Right atrium auricular region (tissue), 2 donors: ENCODE measurements at places on chromosomes 1 and 21.

DNA sequence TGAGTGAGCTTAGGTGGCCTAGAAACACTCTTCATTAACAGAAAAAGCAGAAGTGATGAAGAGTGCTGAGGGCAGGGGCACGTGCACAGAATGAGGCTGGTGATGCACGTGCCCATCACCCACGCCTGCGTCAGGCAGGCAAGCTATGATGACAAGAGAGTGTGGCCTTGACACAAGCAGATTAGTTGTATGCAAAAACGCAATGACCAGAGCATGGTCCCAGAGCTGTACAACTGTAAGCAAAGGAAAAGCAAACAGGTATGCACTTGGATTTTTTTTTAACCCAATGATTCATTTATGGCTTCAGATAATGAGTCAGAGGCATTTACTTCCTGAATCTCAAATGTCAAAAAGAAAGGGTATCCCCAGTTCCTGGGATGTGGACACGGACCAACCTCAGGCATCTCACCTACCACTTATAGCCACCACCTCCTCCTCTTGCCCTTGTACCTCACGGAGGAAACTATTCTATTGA lies 9.1 kb upstream of the TMEM61 start:
- no peak for DNase-seq

DNA sequence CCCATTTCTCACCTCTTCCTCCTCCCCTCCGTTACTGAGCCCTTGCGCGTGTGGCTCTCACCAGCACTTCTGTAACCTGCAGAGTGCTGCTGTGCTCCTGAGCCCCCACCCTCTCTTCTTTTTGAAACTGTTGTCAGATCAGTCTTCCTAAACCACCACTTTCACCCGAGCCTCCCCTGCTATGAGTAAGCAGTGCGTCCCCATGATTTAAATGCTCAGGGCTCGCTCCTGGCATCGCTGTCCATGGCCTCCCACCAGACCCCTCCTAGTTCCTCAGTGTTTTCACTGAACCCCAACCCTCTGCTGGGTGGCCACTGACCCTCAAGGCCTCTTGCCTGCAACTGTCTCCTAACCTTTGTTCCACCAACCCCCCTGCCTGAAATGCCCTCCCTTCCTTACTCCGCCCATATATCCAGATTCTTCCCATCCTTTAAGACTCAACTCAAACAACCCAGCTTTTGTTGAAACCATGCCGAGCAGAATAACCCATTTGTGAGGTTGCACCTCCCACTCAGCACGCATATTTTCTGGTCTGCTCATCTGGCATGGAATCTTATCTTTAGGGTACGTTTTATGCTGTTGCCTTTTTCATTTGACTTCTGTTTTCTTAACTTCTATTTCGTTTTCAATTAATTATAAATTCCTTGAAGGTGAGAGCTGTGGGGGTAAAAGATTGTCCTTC lies 64.5 kb upstream of the FAM3B start:
- DNase-seq = no peak

- peak; percentile 52 for DNase-seq
Observed at GRCh38 chr1:58908561-58909560, 125.0 kb upstream of the JUN start.

DNA sequence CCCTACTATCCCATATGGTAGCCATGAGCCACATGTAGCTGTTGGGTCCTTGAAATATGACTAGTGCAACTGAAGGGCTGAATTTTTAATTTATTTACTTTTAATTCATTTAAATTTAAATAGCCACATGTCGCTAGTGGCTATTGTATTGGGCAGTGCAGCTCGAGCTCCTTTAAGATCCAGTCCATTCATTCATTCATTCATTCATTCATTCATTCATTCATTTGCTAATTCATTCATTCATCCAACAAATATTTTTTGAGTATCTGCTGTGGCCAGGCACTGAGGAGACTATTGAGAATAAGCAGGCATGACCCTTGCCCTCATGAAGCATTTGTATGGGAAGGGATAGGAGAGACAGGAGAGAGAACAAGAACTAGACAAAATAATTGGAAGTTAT lies 29.5 kb upstream of the ACOT11 start:
- DNase-seq = no peak

GRCh38 chr1:40985875-40986274 lies 6.4 kb downstream of the CTPS1 start:
- no peak for DNase-seq

GRCh38 chr1:3070644-3071564 lies 1.9 kb downstream of the PRDM16 start:
- no peak for DNase-seq

DNA sequence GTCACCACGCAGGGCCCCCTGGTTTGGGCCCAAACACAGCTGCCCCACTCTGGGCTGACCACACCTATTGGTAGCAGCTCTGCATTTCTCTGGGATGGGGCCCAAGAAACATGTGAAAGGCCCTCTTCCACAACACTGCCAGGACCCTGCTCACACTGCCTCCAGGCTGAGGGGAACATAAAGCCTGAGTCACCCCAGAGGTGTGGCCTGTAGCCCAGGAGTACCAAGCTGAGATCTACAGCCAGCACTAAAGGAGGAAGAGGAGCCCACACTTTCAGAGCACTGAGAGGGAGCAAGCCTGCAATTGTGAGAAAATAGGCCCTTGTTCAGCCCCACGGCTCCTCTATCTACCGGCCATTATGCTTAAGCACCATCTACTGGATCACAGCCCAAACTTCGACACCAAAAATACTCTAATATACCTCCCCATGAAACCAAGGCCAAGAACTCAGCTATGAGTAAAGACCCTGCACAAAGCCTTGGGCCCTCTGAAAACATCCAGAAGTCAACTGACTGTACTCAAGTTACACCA lies 14.4 kb upstream of the OR2T10 start:
- DNase-seq = no peak

DNA sequence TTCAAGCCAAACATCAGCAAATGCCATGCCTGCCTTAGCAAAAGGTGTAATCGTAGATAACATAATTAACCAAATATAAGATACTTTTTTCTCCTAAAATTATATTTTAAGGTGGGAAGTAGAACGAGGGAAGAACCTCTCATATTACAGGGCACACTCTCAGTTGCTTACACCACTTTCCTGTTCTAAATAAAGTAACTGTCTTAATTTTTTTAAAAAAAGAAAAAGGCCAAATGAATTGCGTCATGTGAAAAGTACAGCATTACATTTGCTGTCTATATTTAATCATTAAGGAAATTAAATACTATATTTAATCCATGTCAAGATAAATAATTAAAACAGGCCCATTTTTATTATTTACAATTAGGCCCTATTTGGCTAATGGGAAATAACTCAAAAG lies 23.7 kb downstream of the JAK1 start:
- no peak for DNase-seq

- no peak for DNase-seq
Observed at GRCh38 chr1:42453386-42453785, 2.4 kb downstream of the ZMYND12 start.

DNA sequence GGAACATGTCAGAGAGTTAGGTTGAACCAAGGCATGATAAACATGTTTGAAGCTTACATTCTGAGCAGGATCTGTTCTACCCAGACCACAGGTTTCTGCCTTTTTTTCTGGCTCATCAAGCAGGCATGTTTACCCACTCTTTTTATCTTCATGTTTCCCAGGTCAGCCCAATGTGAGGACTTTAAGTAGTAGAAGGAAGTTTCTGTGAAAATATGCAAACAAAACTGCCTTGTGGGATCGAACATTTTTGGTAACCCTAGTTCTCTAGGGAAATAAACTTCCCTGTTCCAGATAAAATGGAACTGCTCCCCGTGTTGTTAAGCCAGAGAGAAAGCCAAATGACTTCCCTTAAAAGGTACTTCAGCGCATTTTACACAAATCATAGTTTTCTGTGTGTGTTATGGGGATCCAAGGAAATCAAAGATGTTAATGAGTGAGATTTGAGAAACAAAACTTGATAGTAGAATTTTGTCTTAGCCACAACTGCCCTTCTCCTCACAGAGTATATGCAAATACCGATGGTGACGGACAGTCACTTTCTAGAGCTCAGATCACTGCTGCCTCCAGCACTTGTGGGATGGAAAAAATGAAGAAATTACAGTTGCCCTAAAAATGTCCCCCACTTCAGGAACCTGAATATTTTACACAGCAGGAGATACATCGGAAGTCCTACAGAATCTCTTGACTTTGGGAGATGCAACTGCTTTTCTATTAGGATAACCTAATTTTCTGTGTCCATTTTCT lies 765 bp upstream of the HIPK1 start:
- no peak for DNase-seq

DNA sequence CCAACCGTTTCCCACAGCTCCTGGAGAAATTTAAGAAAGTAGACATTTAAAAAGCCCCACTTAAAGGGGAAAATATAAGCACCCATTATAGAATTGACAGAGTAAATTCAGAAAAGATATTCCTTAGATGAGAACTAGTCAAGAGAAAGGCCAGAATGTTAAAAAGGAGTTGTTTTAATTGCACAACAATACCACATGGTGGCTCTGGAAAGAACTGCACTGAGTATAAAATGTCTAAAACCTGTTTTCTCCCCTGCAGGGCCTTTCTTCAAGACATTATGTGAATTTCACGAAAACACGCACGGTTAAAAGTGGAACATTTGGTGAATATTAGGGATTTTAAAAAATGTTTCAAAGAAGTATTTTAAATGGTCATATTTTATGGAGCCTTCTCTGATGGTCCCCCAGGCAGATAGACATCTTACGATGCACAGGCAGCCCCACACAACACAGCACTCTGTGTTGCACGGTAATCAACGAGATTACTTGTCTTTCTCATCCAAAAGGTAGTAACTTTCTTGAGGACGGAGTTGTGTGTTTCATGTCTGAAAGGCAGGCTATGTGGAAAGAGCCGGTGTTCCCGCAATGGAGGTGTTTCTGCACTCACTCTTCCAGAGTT lies 101.9 kb downstream of the PRRX1 start:
- no peak for DNase-seq

GRCh38 chr21:14826630-14827029 lies 238.2 kb downstream of the NRIP1 start:
- no peak for DNase-seq

DNA sequence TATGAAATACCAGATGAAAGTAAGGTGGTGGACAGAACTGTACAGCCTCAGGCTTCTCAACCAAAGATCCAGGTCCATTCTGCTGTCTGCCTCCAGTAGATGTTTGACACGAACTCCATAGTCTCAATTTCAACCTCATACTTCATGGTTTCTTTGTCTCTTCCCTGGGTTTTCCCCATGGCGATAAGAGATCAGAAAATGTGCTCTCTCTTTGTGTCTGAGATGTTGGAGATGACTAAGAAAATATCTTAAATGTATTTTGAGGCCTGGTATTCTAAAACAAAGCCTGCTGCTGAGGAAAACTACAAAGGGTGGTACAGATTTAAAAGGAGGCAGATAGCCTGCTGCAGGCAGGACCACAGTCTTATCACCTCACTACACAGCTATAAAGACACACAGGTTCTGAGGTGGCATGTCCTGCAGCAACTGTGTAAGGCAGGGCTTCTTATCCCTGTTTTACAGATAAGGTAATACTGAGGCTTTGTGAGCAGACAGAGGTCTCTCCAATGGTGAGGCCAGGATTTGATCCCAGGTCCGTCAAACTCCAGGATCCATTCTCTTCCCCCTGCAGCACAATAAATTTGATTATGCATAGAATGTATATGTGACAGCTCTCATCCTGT lies 40.0 kb upstream of the CACNA1E start:
- DNase-seq = no peak

GRCh38 chr1:155316922-155317321 lies 3.8 kb upstream of the RUSC1 start:
- DNase-seq = no peak

DNA sequence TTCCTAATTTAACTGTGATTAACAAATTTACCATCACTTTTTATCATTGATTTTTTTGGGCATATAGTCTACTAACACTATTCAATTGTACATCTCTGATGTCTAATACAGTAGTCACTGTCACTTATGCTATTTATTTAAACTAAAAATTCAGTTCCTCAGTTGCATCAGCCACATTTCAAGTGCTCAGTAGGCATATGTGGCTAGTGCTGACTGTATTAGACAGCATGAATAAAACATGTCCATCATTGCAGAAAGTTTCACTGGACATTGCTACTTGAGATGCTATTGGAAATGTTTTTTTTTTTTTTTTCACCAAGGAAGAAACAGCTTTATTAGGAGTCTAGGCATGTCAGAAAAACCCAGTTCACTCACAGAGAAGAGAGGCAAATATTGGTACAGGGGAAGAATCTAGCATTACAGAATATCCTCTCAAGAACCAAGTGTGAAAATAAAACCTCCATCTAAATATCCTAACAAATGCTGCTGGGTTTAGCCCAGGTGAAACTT lies 108.1 kb upstream of the GNG4 start:
- DNase-seq = no peak

GRCh38 chr1:203479646-203480045 lies 4.0 kb downstream of the PRELP start:
- DNase-seq = no peak

DNA sequence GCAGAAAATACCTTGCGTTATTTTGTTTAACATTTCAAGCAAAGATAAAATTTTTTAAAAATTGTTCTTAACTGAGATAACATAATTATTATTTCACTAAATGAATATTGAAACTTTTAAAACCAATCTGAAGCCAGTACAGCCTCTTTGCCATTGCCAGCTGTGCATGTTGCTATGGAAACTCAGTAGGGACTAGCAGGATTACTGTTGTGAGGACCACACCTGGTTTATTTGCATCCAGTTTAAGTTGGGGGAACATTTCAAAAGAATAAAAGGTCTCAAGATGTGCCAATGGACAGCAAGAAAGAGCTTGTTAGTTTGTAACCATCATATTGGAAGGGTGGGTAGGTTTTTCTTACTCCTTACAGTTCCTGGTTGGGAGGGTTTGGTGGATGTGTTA lies 80.7 kb downstream of the POU2F1 start:
- no peak for DNase-seq

DNA sequence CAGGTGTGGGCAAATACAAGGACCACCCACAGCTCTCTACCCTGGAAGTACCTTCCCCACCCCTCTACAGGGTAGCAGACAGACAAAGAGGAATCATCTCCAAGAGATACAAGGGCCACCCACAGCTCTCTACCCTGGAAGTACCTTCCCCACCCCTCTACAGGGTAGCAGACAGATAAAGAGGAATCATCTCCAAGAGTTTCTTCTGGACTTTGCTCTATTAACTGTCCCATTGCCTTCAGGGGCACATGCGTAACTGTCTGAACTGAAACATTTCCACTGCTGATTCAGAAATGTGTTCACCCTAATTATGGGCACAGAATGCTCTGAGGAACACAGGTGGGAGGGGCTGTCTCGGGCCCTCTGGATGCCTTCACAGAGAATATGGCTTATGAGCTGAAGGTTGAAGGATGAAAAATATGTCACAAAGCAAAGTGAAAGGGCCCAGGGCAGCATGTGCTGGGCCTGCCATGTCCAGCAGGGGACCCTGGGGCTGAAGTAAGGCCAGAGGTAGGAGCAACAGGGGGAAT lies 43.9 kb downstream of the ZNF281 start:
- DNase-seq = no peak

GRCh38 chr1:10789803-10790702 lies 6.4 kb downstream of the CASZ1 start:
- no peak for DNase-seq

- DNase-seq = peak; percentile 77
Observed at GRCh38 chr1:234863551-234863971, 253.6 kb upstream of the IRF2BP2 start.

GRCh38 chr21:31671146-31671716 lies 11.7 kb downstream of the SOD1 start:
- DNase-seq = no peak
